ENCODE measurements at places on chromosomes 12 and 14.

GRCh38 chr14:95313190-95313589 lies 6.5 kb downstream of the CLMN start:
- no peaks in the 10 kb centered on the region for H3K36me3 ChIP-seq
- DNase-seq, result no peak
- peaks cover 17% of the 10 kb centered on the region for H3K27me3 ChIP-seq
- H3K4me1 ChIP-seq, result no peaks in the 10 kb centered on the region
- no peak overlapping the region for H3K4me3 ChIP-seq

- no peak overlapping the region for H3K4me3 ChIP-seq
- peaks cover 8% of the 10 kb centered on the region for H3K4me1 ChIP-seq
- no peak overlapping the region for H3K27ac ChIP-seq
- no peaks in the 10 kb centered on the region for H3K27me3 ChIP-seq
- DNase-seq, result no peak
These were observed 68.6 kb downstream of the MIA2 start for GRCh38 chr14:39302124-39302810.

DNA sequence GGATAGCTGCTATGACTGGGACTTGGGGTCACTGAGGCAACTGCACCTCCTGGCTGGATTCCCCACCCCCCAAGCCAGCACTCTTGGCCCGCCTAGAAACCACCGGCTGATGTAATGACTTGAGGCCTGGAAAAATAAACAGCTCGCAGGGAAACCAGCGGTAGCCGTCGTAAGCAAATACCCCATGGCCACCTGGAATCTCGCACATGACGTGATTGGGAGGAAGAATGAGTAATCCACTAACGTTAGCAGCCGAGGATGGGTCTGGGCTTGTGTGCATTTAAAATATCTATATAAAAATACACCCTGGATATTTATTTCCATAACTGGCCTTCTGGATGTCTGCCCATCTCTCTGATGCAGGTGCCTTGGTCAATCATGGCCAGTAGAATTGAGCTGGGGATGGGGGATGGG lies 120.1 kb downstream of the SMOC1 start:
- H3K36me3 ChIP-seq, result no peaks in the 10 kb centered on the region
- H3K27ac ChIP-seq, result no peak overlapping the region
- no peaks in the 10 kb centered on the region for H3K27me3 ChIP-seq
- H3K4me3 ChIP-seq, result no peak overlapping the region
- H3K4me1 ChIP-seq, result no peaks in the 10 kb centered on the region

DNA sequence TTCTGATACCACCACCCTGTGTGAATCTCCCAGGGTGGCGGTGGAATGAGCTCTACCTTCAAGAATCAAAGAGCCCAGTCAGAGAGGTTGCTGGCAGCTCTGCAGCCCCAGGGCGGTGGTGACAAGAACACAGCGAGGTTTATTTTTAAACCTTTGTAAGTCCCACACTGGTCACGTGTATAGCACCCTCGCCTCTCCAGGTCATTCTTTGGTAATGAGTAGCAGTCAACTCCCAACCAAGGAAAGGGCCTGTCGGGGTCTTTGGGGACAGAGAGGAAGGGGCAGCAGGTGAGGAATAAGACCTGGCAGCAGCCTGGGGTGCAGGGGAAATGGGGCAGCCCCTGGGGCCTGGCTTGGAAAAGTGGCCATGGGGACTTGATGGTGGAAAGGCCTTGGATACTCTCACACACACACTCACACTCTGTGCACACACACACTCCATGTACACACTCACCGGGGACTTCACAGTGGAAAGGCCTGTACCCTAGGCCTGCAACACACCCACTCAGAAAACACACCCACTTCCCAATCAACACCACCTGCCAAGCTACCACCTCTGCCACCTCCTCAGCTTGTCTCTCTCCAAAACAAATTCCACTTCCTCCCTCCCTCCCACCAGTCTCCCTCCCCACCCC lies 178.6 kb downstream of the DPF3 start:
- H3K27ac ChIP-seq, result no peak overlapping the region
- H3K4me1 ChIP-seq, result peaks cover 26% of the 10 kb centered on the region
- no peak for DNase-seq
- peaks cover 15% of the 10 kb centered on the region for H3K36me3 ChIP-seq
- no peaks in the 10 kb centered on the region for H3K27me3 ChIP-seq

GRCh38 chr14:53380867-53381225 lies 227.7 kb upstream of the DDHD1 start:
- DNase-seq, result no peak
- H3K27ac ChIP-seq, result no peak overlapping the region
- no peaks in the 10 kb centered on the region for H3K36me3 ChIP-seq

GRCh38 chr12:107467716-107468115 lies 217.9 kb upstream of the PWP1 start:
- no peaks in the 10 kb centered on the region for H3K4me1 ChIP-seq
- peaks cover 8% of the 10 kb centered on the region for H3K27me3 ChIP-seq
- DNase-seq, result no peak
- no peaks in the 10 kb centered on the region for H3K36me3 ChIP-seq

GRCh38 chr12:67220065-67220464 lies 49.1 kb upstream of the CAND1 start:
- H3K27ac ChIP-seq, result no peak overlapping the region
- no peak for DNase-seq
- no peaks in the 10 kb centered on the region for H3K27me3 ChIP-seq
- H3K4me3 ChIP-seq, result no peak overlapping the region

GRCh38 chr12:92142251-92142926 lies 3.3 kb downstream of the BTG1 start:
- peak overlapping the region; percentile 97 for H3K27ac ChIP-seq
- H3K4me3 ChIP-seq, result peak overlapping the region; percentile 99
- no peak for DNase-seq

DNA sequence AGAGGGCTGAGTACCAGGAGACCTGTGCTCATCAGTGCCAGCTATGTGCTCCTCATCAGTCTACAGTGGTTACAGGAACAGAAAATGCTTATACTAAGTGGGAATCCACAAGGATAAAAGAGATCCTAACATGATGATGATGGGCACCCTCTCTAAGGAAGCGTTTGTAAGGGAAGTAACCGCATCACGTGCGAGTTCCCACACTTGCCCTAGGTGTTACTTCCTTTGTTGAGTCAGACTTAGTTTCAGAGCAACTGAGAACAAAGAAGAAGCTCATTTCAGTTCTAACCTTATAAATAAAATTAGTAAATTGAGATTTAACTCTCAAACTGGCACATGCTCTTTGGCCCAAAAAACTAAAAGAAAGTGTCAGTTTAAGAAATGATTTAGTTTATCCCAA lies 956.4 kb upstream of the TMEM132C start:
- no peak for DNase-seq
- H3K27me3 ChIP-seq, result no peaks in the 10 kb centered on the region
- H3K4me1 ChIP-seq, result peaks cover 37% of the 10 kb centered on the region
- H3K36me3 ChIP-seq, result peaks cover 3% of the 10 kb centered on the region

- H3K4me3 ChIP-seq, result no peak overlapping the region
- no peaks in the 10 kb centered on the region for H3K4me1 ChIP-seq
- no peak overlapping the region for H3K27ac ChIP-seq
- peaks cover 21% of the 10 kb centered on the region for H3K27me3 ChIP-seq
These were observed 280.6 kb upstream of the RTL1 start for GRCh38 chr14:101184104-101184455.

DNA sequence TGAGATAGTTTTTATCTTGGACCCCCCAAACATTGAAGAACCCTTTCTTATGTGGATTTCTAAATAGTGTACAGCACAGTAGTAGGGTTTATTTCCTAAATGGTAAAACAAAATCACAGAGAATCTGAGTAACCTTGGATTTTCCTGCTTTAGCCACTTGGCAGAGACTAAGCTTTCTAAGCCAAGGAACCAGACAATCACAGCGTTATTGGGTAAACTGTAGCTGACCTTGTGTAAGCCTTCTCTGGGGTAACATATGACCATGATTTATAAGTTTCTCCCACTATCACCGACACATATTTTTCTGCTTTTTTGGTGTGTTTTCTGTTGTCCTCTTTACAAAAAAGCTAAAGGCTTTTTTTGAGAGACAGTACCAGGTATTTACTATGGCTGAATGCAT lies 136.3 kb upstream of the PZP start:
- peaks cover 22% of the 10 kb centered on the region for H3K27me3 ChIP-seq
- no peak overlapping the region for H3K27ac ChIP-seq
- H3K36me3 ChIP-seq, result no peaks in the 10 kb centered on the region
- DNase-seq, result no peak

- H3K27ac ChIP-seq, result peak overlapping the region; percentile 98
- no peaks in the 10 kb centered on the region for H3K36me3 ChIP-seq
- H3K27me3 ChIP-seq, result peaks cover 2% of the 10 kb centered on the region
- peaks cover 46% of the 10 kb centered on the region for H3K4me1 ChIP-seq
These were observed 43.3 kb upstream of the MED13L start for GRCh38 chr12:116320791-116321217.

- DNase-seq, result peak; percentile 31
- peaks cover 63% of the 10 kb centered on the region for H3K4me1 ChIP-seq
- H3K36me3 ChIP-seq, result peaks cover 32% of the 10 kb centered on the region
- peak overlapping the region; percentile 98 for H3K4me3 ChIP-seq
- H3K27ac ChIP-seq, result peak overlapping the region; percentile 99
These were observed 2.2 kb downstream of the L3HYPDH start for GRCh38 chr14:59481871-59482540.

DNA sequence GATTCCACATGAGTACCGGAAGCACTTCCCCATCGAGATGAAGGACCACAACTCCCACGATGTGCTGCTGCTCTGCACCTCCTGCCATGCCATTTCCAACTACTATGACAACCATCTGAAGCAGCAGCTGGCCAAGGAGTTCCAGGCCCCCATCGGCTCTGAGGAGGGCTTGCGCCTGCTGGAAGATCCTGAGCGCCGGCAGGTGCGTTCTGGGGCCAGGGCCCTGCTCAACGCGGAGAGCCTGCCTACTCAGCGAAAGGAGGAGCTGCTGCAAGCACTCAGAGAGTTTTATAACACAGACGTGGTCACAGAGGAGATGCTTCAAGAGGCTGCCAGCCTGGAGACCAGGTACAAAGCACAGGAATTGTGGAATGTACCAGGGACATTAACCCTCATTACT lies 22.4 kb upstream of the GALNT16 start:
- H3K36me3 ChIP-seq, result no peaks in the 10 kb centered on the region
- peaks cover 13% of the 10 kb centered on the region for H3K4me1 ChIP-seq
- H3K27me3 ChIP-seq, result peaks cover 5% of the 10 kb centered on the region
- no peak overlapping the region for H3K4me3 ChIP-seq
- DNase-seq, result no peak

DNA sequence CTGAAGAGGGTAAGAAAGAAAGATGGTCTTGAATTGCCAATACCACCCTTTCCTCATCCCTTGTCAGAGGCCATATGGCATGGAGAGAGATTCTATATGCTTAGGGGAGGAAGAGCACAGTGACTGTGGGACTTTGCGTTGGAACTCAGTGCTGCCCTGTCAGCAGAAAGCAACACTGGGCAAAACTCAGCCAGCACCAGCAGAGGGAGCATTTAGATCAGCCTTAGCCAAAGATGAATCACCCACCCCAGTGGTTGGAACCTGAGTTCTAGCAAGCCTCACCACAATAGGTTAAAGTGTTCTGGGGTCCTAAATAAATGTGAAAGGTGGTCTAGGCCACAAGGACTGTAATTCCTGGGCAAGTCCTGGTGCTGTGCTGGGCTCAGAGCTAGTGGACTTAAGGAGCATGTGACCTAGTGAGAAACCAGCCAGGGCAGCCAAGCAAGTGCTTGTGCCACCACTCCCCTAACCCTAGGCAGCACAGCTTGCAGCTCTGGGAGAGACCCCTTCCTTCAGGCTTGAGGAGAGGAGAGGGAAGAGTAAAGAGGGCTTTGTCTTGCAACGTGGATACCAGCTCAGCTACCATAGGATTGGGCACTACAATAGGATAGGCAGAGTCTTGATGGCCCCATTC lies 11.4 kb upstream of the BCAT1 start:
- no peaks in the 10 kb centered on the region for H3K4me1 ChIP-seq
- peaks cover 5% of the 10 kb centered on the region for H3K36me3 ChIP-seq
- peak; percentile 50 for DNase-seq
- peaks cover 2% of the 10 kb centered on the region for H3K27me3 ChIP-seq

DNA sequence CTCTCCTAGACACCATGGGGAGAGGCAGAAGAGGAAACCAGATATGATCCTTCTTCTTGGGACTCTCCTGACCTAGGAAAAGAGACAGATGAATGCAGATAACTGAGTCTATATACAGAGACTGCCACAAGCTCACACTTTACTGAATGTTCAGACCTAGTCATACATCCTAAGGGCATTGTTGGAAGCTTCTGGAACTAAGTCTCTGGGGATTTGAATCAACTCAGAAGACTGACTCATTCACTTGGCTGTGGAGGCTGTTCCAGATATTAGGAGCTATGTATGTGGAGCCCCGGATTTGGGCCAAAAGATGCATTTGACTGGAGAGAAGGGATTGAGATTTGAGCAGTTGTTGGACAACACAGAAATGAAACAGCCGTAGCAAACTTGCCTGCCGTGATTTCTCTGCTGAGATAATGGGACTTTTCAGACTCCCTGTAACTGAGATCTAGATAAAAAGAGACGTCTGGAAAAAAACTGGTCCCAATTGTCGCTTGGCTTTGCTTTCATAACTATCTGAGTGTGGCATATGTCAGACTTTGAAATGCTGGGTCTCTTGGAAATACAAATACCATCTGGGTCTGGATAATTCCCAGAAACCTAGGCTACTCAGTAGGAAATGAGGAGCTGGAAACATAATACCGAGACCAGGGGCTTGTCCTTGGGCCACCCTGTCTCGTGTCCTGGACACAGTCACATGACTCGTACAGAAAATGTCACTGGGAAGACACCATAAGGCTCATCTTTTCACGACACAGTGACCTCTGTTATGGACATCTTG lies 396.8 kb downstream of the NUAK1 start:
- H3K36me3 ChIP-seq, result no peaks in the 10 kb centered on the region
- peak overlapping the region; percentile 65 for H3K27ac ChIP-seq
- peaks cover 3% of the 10 kb centered on the region for H3K27me3 ChIP-seq
- H3K4me3 ChIP-seq, result peak overlapping the region; percentile 65
- peak; percentile 94 for DNase-seq
- peaks cover 14% of the 10 kb centered on the region for H3K4me1 ChIP-seq

DNA sequence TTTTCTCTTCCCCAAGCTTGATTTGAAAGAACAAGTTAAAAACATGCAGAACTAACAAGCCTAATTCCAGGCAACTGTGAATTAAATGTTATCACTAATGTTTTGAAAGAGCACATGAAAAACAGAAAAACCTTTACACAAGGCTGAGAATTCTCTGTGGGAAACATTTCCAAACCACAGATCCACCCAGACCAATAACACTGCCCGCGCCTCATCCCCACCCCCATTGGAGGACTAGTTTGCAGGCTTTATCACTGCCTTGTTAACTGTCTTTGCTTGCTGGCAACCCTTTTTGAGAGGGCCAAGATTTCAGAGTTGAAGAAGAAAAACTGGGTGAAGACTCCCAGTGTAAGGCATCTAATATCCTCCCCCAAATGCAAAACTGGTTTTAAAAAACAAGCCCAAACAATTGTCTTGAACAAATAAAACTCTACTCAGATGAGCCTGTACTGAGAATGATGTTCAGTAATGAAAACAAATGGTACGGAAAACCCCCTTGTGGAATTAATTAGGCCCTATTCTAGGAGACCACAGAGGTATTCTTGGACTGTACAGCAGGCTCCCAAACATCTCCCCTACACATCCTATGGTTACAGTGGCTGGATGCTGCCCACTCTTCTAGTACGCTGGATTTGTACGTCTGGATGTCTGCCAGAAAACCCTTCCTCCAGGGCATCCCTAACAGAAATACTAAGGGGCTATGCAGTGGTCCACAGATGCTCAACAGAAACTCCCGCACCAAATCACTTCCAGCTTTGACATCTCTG lies 5.8 kb downstream of the MAX start:
- peaks cover 54% of the 10 kb centered on the region for H3K4me1 ChIP-seq
- no peaks in the 10 kb centered on the region for H3K27me3 ChIP-seq
- H3K27ac ChIP-seq, result peak overlapping the region; percentile 71
- no peak overlapping the region for H3K4me3 ChIP-seq
- DNase-seq, result no peak
